CD4-positive, alpha-beta T cell treated with Interleukin-17A for 1 hour (primary cell): ENCODE measurements at places on chromosomes 6 and 20.

- DNase-seq = no peak
Observed at GRCh38 chr20:46330831-46331371, 22.6 kb upstream of the CDH22 start.

GRCh38 chr20:7723284-7723683, 217.0 kb downstream of the HAO1 start:
- DNase-seq = no peak

DNA sequence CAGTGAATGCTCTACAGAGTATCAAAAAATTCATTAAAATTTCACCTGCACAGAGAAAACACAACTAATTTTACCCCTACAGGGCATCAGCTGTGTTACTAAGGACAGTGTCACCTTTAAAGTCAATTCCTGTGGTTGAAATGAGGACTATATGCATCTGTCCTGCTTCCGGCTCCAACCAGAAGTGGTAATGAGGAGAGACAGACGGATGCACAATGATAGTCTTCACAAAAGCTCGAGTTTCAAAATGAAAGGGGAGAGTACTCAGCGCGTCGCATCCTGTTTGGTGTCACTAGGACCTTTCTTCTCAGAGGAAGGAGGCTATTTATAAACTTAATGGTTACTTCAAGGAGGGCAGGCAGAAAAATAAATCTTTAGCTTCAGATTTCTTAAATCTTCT, 86.5 kb downstream of the LYRM4 start:
- DNase-seq = peak; percentile 81

GRCh38 chr20:53656293-53657202, 62.9 kb upstream of the ZNF217 start:
- no peak for DNase-seq

DNA sequence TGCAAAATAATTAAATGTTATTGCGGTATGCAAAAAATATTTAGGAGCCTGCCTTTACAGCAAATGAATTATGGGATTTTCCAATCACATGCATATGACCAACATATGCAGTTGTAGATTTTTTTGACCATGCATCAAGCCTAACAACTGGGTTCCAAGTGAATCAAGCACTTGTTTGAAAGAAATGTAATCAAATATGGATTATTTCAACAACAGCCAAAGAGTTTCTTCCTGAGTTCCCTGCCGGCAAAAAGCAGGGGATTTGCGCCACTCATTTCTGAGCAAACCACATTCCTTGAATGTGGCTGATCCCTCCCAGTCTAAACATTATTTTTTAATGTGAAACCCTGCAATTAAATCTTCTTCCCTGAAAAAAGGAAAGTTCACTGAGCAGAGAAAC, 100.1 kb upstream of the ADTRP start:
- DNase-seq = no peak

GRCh38 chr6:46262928-46263706, 92.3 kb upstream of the ENPP5 start:
- no peak for DNase-seq

- DNase-seq = no peak
Observed at GRCh38 chr6:16979677-16980370, 122.0 kb upstream of the STMND1 start.

- DNase-seq = no peak
Observed at GRCh38 chr20:37711001-37711400, 17.2 kb downstream of the CTNNBL1 start.

DNA sequence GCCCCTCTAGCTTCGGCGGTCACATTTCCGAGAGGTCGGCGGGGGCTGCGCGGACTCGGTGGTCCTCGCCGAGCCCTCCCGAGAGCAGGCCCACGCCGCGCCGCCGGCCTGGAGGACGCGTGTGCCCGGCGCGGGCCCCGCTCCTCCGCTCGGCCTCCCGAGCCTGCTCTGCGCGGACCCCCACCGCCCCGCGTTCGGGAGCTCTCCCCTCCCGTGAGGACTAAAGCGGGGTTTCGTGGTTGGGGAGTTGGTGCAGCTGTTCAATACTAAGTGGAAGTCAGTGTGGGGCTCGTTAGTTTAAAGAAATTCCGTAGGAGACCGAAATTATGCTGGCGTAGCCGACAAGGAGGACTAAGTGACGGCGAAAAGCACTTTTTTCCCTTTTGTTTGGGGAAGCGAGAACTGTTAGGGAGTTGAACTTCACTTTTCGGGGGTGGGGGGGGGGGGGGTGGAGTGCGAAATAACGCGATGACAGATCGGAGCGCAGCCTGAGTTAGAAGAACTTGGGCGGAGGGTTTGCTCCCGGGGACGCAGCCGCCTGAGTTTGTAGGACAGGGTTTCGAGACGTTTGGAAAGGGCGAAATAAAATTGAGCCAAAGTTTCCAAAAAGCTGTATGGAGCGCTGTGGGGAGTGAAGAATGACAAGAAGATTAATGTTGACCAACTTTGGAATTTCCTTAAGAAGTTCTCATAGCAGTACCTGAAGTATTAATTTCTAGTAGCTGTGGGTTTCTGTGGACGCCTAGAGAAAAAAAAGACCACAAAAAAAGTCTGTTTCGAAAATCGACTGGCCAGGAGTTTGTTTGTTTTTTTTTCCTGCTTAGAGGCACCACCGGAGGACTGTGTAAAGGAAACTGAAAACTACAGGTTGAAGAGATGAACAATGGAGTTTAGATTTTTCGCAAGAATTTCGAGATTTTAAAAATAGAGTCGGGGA, 1.4 kb downstream of the QKI start:
- DNase-seq = peak; percentile 51

GRCh38 chr20:63094767-63095499, 88.2 kb upstream of the BHLHE23 start:
- no peak for DNase-seq

GRCh38 chr20:25309395-25310267, 61.7 kb downstream of the PYGB start:
- DNase-seq = no peak

DNA sequence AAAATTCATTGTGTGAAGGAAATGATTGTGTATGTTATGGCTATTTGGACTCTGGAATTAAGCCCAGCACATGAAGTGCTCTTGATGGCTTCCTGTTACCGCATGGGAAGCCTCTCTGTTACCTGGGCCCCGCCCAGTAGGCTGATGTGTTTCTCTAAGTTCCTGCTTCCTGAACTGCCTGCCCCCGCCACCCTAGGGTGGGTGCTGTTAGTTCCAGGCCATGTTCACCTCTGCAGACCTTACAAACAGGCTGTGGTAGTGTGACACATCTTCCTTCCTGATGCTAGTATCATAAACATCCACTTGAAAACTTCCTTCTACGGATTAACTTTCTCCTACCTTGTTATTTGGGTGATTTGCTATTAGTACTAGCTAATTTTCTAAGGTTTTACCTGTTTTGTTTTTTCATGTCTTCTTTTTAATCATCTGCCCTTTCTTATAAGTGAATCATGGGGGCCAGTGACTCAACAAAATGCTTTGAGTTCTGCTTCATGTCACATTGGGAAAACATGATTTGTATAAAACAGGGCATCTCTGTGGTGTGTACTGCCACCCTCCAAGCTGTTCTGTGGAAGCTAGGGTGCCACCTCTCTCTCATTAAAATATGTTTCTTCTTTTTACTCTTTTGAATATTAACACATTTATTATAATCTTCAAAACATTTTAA, 40.6 kb downstream of the SH3BGRL2 start:
- DNase-seq = peak; percentile 44

DNA sequence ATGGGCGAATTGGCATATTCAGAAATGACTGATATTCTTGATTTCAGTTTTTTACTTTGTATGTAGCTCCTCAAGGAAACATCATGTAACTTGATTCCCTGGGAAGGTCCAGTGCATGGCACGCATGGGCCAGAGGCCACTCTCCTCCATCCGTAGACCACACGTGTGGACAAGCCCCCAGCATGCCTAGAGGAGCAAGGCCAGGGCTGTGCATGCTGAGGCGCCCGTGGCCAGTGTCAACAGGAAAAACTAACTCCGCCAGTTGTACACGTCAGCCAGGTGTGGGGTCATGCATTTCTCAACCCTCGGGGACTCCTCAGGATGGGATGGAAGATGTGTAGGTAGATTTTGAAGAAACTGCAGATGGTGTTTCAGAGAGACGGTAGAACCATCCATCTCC, 37.8 kb upstream of the CD93 start:
- DNase-seq = no peak

GRCh38 chr6:25750906-25751305, 3.6 kb upstream of the SLC17A4 start:
- DNase-seq = no peak

GRCh38 chr6:52595000-52595795, 18.3 kb upstream of the TRAM2 start:
- no peak for DNase-seq

- DNase-seq = no peak
Observed at GRCh38 chr6:84332139-84333034, 104.9 kb upstream of the CEP162 start.

GRCh38 chr6:37702314-37702713, 4.6 kb upstream of the MDGA1 start:
- DNase-seq = no peak

DNA sequence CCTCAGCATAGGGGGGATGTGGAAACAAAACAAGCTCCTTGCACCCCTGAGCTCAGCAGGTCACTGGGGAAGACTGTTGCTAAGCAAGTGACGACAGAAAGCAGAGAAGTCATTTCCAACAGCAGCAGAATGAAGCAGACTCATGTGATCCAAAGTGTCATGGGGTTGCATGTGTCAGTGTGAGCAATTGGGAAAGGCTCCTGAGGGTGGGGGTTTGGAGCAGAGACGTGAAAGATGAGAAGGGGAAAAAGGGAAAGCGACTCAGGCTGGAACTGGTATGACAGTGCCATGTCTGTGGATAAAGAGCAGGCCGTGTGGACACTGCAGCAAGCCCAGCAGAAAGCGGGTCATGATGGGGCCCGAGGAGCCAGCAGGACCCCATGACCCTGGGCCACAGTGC, 363.9 kb downstream of the PREX1 start:
- DNase-seq = no peak

DNA sequence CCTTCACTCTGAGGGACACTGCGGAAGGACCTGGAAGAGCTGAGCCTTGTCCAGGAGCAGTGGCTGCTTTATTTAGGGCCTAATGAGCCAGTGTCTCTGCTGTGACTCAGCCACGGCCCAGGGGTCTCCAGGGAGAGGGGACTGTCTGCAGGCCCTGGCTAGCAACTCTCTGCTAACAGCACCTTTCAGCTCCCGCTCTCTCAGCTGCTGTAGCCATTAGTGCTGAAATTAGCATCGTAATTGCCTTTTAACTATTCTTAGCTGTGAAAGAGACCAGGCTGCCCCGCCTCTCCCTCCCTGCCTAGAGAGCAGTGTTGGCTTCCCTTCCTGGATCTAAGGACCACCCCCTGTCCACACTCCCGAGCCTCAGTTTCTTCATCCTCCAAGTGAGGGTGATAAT, 53.1 kb upstream of the SLC32A1 start:
- no peak for DNase-seq

- no peak for DNase-seq
Observed at GRCh38 chr6:170004585-170005210, 253.3 kb downstream of the ERMARD start.

- DNase-seq = no peak
Observed at GRCh38 chr6:124590001-124590400, 372.2 kb upstream of the RNF217 start.

- DNase-seq = no peak
Observed at GRCh38 chr20:43293068-43293786, 103.5 kb upstream of the PTPRT start.

- no peak for DNase-seq
Observed at GRCh38 chr20:3090565-3090964, 6.0 kb upstream of the AVP start.

- no peak for DNase-seq
Observed at GRCh38 chr20:22846863-22847262, 188.2 kb upstream of the SSTR4 start.

GRCh38 chr6:39599973-39600372, 125.2 kb downstream of the KIF6 start:
- no peak for DNase-seq

DNA sequence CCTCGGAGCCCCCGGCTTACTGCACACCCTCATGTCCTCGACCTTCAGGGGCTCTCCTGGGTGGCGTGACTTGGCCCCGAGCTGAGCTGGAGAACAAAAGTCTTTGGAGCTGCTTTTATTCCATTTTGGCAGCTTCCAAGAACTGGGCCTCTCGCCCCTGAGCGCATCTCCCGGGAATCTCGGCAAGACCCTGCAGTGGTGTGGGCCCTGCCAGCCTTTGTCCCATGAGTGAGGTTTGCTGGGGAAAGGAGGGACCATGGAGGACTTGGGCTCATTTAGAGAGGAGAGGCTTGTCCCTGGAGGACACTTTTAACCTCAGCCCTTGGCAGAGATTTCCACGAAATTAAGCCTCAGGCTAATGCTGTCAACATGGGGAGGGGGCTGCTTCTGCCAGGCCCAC, 62.3 kb upstream of the SLCO4A1 start:
- DNase-seq = no peak

DNA sequence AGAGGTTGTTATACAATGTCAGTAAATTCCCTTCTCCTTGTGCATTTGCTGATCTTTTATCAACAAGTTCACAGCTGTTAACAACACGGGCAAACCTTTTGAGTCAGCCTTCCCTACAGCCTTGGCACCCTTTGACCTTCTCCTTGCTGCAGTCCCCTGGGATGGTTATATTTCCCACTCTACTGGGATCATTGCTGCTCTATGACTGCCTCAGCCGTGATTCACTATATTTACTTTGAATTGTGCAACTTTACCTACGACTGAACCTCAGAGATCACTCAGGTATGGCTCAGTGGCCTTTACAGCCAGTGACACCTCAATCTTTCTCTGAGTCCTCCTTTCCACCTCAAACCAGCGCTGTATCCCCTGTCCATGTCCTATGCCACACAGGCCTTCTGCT, 1293.3 kb downstream of the EPHA7 start:
- no peak for DNase-seq

- peak; percentile 38 for DNase-seq
Observed at GRCh38 chr6:49849213-49849907, 17.0 kb downstream of the CRISP1 start.

GRCh38 chr6:41723530-41724227, 11.7 kb downstream of the TFEB start:
- DNase-seq = peak; percentile 26

- no peak for DNase-seq
Observed at GRCh38 chr6:41546475-41546865, 289 bp downstream of the FOXP4 start.

GRCh38 chr6:56913285-56914074, 41.4 kb upstream of the BEND6 start:
- DNase-seq = no peak

DNA sequence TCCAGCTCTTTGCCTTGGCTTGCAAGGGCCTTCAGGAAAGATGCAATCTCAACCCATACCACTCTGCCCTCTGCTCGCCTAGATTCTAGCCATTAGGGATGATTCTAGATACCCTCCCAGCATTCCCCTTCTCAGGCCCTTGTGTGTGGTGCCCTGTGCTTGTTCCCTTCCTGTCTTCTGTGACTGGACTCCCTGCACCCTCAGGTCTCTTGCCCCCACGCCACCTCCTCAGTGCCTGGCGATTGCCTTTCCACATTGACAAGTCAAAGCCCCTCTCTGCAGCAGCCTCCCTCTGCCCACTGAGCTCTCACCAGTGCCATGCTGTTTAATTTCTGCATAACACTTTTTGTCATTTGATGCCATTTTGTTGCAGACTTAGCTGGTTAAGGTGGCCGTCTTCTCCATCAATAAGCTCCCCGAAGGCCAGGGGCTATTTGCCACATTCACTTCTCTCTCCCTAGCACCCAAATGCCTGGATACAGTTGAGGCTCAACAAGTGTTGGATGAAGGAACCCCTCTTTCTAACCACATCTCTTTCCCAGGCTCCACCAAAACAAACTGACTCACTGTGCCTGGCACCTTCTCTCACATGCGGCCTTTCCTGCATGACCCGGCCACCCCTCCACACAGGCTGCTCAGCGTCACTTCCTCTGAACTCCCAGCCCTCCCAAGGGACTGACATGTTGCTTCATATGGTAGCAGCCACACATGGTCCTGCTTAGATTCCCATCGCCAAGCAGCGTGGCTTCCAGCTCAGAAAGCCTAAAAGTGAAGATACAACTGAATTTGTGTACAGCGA, 4.6 kb upstream of the TXNDC5 start:
- no peak for DNase-seq
